Activated CD4-positive, alpha-beta T cell treated with anti-CD3 and anti-CD28 coated beads, Interleukin-2, amount 10 ng/mL, durations not matched to agents 7 days and 5 days (primary cell): ENCODE measurements at places on chromosomes 3 and 15. TPM values are rescaled to one million over a fixed set of nuclear protein-coding genes. Genes with fewer than 3 reads are reported as not detected.

KLHL40 gene
- not detected for total RNA-seq

NANOGP8 gene
- total RNA-seq = not detected

KY gene
- total RNA-seq = not detected

ASB14 gene
- total RNA-seq = not detected

ZMYND10 gene
- total RNA-seq = 3.6 TPM

SPESP1 gene
- 0.23 TPM for total RNA-seq

PRICKLE2 gene
- total RNA-seq = not detected

ARGFX gene
- total RNA-seq = not detected

DUOX1 gene
- not detected for total RNA-seq

CLRN1 gene
- total RNA-seq = not detected

CCR9 gene
- not detected for total RNA-seq

IL20RB gene
- total RNA-seq = 1.2 TPM

TMEM108 gene
- not detected for total RNA-seq

SERINC4 gene
- total RNA-seq = 0.50 TPM

CEP97 gene
- total RNA-seq = 24.5 TPM

CCDC33 gene
- not detected for total RNA-seq

MYL3 gene
- total RNA-seq = not detected

PLSCR5 gene
- not detected for total RNA-seq

BCL2A1 gene
- total RNA-seq = 14.8 TPM

RAD51 gene
- 66.7 TPM for total RNA-seq

PPP2R3A gene
- 0.04 TPM for total RNA-seq

MITF gene
- 0.10 TPM for total RNA-seq

IDH3A gene
- total RNA-seq = 65.1 TPM

GABRR3 gene
- not detected for total RNA-seq

KLHL6 gene
- 41.2 TPM for total RNA-seq

IRAK2 gene
- total RNA-seq = 1.9 TPM

VWA5B2 gene
- total RNA-seq = not detected

PCOLCE2 gene
- total RNA-seq = not detected

SEMA3B gene
- total RNA-seq = 0.37 TPM

ARID3B gene
- 29.0 TPM for total RNA-seq

PIGZ gene
- 2.7 TPM for total RNA-seq

CCDC54 gene
- total RNA-seq = not detected

LDHAL6B gene
- not detected for total RNA-seq

OR5K2 gene
- not detected for total RNA-seq

TNFAIP8L3 gene
- total RNA-seq = not detected

DLL4 gene
- total RNA-seq = not detected

CLDN1 gene
- total RNA-seq = not detected

MYO5C gene
- total RNA-seq = 2.4 TPM

TXNRD3 gene
- 0.94 TPM for total RNA-seq

MUC20 gene
- 1.4 TPM for total RNA-seq

ACVR2B gene
- 6.6 TPM for total RNA-seq

SH2D7 gene
- total RNA-seq = not detected
